Stimulated activated CD8-positive, alpha-beta memory T cell treated with anti-CD3 and anti-CD28 coated beads, Interleukin-4, amount 100 ng/mL, for 1 hour (primary cell): ENCODE measurements at places on chromosomes 2 and 18.

DNA sequence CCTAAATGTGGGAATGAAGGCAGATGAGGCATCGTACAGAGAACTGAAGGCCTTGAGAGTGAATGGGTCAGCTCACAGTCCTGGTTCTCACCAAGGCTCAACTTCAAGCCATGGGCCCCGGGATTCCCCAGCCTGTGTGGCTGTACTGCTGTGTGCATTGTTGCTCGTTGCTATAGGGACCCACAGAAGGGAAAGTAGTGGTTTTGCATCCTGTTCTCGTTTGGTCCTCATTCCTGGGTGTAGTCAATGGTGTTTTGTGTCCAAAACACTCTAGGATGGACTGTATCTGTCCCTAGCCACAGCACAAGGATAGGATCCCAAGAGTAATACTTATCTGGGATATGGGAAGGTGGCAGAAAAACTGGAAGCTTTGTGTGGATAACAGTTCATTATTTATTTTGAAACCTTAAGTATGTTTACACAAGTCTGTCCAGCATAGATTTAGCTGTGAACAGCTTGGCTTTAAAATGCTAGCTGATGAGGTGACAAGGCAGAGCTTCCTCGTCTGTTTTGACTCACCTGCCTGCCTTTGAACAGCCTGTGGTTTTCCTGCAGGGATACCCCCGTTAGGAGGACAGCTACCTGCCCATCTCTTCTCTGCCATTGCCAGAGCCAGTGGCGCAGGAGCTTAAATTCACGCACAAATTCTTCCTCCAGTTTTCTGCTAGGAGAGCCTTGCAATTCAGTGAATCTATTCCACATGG is 85.0 kb downstream of the WDSUB1 start:
- DNase-seq = no peak

- no peak for DNase-seq
These were observed 2.4 kb downstream of the SCYGR8 start for GRCh38 chr2:227748079-227748478.

DNA sequence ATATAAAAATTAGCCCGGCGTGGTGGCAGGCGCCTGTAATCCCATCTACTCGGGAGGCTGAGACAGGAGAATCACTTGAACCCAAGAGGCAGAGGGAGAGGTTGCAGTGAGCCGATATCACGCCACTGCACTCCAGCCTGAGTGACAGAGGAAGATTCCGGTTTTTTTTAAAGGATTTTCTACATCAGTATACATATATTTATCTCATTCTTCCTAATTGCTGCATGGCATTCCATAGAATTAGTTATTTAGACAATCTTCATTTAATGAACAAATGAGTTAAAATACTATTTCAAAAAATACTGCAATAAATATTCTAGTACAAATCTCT is 2.0 kb downstream of the GTF3C2 start:
- no peak for DNase-seq

GRCh38 chr18:44937960-44938719 is 257.5 kb downstream of the SETBP1 start:
- DNase-seq = no peak

GRCh38 chr2:27177441-27178351 is 28.9 kb downstream of the TCF23 start:
- DNase-seq = no peak
